ENCODE measurements at places on chromosomes 6 and 20.
A peak's percentile ranks its signal among the peaks of the same experiment; 100 is the strongest.

- peak; percentile 39 for DNase-seq
Observed at GRCh38 chr6:145278163-145278807, 457.0 kb downstream of the EPM2A start.

GRCh38 chr6:156686301-156686994 is 90.7 kb upstream of the ARID1B start:
- peak; percentile 51 for DNase-seq

DNA sequence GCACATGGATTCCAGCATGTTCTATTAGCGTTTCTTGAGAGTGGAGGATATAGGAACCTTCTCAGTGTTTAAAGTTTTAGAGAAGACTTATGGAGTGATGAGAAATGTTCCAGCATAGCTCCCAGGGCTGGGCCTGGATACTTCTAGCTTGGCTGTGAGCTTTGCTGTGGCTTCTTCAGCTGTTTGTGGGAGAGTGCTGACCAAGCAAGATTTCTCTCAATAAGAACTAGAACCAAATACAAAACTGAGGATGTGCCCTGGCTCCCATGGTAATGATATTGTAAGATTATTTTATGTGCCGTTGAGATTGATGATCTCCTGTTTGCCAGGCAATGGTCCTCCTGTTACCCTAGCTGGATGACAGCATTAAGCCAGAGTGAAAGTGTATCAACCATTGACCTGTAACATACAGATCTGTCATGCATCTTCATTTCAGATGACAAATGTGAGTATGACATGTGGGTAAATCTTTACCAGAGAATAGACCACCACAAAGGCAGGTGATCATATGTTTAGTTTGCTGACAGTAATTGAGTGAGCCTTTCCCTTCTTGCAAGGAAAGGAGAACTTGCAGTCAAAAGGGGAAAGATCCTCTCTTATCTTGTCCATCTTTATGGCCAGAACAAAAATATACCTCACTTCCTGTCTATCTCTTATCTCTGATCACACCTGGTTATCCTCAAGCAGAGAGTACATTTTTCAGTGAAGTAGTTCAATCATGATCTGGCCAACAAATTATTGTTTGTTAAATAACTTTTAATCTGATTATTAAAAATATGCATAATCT is 180.1 kb downstream of the SLC24A3 start:
- DNase-seq: no peak

DNA sequence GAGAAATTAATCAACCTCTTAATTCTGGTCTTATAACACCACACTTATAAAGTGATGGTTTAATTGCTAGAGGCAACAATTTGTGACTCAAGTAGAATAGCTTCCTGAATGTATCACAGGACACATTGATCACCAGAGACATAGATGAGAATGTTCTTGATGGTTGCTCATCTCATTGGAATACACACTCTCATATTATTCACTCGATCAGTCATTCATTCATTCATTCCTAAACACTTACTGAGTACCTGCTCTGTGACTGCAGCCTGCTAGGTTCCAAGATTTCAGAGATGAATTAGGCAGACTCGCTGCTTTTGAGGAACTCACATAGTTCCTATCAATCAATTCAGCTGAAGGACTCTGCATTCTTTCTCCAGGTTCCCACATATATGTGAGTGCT is 365.1 kb upstream of the SOX4 start:
- DNase-seq: peak; percentile 12

- peak; percentile 72 for DNase-seq
Observed at GRCh38 chr6:166575205-166575604, 11.3 kb downstream of the RAMACL start.

GRCh38 chr6:145034664-145035063 is 700.7 kb downstream of the EPM2A start:
- DNase-seq: peak; percentile 17

GRCh38 chr6:113901482-113901881 is 44.3 kb downstream of the MARCKS start:
- peak; percentile 31 for DNase-seq

- no peak for DNase-seq
Observed at GRCh38 chr20:34491226-34491931, 24.8 kb upstream of the DYNLRB1 start.

- peak; percentile 9 for DNase-seq
Observed at GRCh38 chr6:117906507-117906957, 532 bp upstream of the SLC35F1 start.

DNA sequence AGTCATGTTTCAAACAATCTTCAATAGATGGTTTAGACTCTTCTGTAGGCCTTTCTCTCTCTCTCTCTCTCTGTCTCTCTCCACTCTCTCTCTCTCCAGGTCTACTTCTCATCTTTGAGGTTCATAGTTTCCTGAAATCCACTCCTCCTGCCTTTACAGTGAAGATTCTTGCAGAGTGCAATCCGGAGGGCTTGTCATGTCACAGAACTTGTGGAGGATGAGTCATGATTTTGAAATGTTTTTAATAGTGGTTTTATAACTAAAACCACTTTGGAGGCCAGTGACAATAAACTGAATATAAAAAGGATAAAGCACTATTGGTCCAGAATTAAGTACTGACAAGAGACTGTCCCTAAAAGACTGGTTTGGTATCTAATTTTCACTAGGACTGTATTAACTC is 156.3 kb downstream of the KIF6 start:
- peak; percentile 79 for DNase-seq

GRCh38 chr6:2658788-2659187 is 91.9 kb downstream of the MYLK4 start:
- DNase-seq: no peak

DNA sequence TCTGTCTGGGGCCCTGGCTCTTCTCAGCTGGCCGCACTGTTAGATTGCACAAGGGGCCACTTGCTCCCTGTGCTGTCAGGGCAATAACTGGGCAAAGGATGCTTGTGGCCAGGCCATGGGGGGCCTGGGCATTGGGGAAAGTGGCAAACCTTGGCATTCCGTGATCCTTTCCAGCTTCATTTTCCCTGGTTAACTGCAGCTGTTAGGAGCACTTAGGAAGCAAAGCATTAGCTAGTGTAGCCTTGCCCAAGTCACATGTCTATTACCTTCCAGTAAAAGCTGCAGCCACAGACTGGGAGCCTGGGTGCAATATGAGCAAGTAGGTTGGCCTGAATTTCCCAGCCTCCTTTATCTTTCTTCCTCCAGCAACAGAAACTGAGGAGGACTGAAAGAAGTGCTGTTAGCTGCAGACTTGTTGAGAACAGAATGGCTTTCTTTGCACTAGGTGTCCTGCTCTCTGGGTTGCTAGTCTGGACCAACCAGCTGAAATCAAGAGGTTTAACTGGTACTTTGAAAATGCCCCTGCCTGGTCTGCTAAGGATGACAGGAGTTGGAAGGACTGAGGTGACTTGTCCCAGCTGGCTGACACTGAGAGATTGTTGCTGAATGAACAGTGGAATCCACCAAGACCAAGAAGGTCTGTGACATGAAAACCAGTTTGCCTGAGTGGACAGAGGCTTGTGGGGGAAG is 312.3 kb upstream of the SUPT3H start:
- DNase-seq: no peak

- DNase-seq: no peak
Observed at GRCh38 chr6:17585766-17586490, 14.2 kb upstream of the FAM8A1 start.

DNA sequence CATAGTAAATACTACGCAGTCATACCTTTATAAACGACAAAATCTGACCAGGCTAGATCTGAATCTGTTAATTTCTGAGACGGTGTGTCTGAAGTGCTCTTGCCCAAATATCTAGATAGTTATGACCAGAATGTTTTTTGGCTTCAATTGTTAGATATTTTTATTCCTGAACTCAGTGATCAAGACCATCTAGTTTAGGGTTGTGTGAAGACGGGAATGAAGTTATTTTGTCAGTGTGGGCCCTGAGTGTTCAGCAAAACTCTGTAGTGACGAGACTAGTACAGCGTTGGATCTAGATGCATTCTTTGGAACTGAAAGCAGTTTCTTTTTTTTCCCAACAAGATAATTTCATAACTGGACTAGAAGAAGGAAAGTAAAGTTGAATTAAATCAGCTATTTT is 3.1 kb downstream of the STXBP5 start:
- DNase-seq: peak; percentile 29

- DNase-seq: peak; percentile 22
Observed at GRCh38 chr6:151096691-151097606, 142.8 kb upstream of the AKAP12 start.

DNA sequence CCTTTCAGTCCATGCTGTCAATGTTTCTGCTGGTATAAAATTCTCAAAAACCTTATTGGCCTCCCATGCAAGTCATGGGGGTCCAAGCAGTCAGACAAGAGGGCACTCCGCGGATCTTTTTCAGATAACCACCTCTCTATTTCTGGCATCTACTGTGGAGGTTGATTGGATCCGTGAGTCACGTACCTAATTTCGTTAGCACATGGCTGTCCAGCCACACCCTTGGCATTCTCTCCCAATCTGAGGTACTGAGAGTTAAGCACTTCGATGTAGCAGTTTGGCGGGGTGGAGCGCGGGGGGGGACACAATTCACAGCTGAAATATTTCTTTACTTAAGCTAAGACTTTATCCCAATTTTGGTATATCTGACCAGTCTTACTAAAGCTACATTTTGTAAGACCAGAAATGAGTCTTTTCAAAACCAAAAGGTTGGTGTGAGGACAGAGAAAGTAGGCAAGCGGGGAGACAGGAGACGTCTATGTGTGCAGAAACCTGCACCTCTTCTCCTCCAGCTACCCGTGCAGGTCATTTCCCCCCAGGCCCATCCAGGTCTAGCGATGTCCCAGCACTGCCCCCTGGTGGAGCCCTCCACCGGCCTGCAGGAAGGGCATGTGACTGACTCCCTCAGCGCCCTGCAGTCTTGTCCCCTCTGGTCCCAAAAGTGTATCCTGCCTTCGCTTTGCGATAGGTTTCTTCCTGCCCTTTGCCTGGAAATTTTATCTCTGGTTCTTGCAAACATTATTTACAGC is 113.1 kb downstream of the ADAT2 start:
- DNase-seq: no peak

DNA sequence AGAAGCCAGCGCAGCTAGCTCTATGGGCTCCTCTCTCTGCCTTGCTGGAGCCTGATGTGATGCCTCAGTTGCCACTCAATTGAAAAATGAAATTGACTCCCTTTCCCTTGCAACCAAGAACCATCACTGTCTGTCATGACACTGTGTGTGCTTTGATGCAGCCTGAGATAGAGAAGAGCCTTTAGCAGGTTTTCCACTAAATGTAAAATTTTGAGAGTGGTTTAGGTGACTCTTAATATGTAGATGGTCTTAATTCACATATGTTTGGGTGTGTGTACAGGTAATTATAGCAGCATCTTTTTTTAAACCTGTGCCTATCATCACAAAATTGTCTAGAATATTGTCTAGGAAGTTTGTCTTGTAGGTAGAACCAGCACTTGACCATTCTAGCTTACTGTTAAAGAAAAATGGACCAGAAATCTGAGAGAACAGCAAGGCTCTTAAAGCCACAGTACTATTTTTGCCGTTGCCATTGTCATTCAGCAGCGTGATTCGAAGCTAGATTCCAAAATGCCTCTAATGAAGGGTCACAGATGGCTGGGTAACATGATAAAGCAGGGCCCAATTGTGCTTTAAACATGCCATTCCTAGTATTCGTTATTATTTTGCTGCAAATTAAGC is 1.3 kb downstream of the ARFGEF3 start:
- DNase-seq: no peak

GRCh38 chr20:63642527-63643247 is 10.5 kb downstream of the STMN3 start:
- DNase-seq: no peak
